Esophagus squamous epithelium (tissue), 5 donors: ENCODE measurements at places on chromosomes 1 and 21.

DNA sequence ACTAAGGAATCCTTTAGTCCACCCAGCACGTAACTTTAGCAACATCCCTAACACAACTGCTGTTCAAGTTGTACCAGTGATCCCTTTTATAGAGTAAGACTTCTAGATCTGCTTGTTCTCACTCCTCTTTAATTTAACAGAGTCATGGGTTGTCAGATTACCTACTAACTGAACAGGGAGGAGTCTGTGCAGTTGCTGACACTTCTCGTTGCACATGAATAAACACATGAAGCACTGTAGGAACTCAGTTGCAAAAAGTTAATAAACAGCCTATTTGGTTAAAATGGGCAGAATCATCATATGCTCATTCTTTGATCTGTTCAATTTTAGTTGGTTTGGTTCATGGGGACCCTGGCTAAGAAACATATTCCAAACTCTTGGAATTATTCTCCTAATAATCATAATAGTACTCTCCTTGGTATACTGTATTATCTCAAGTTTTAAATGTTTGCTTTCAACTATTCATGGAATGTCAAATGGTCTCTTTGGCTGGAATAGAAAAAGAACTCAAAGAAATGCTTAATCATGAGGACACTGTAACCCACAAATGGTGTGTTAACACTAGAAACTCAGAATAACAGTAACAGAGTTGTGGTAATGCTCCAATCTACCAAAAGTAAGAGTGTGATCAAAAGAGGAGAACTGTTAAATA, 15.6 kb downstream of the PLPPR5 start:
- no peaks in the 10 kb centered on the region for H3K27me3 ChIP-seq
- no peaks in the 10 kb centered on the region for H3K4me1 ChIP-seq
- H3K4me3 ChIP-seq = no peak overlapping the region
- no peak for DNase-seq
- no peaks in the 10 kb centered on the region for H3K36me3 ChIP-seq

DNA sequence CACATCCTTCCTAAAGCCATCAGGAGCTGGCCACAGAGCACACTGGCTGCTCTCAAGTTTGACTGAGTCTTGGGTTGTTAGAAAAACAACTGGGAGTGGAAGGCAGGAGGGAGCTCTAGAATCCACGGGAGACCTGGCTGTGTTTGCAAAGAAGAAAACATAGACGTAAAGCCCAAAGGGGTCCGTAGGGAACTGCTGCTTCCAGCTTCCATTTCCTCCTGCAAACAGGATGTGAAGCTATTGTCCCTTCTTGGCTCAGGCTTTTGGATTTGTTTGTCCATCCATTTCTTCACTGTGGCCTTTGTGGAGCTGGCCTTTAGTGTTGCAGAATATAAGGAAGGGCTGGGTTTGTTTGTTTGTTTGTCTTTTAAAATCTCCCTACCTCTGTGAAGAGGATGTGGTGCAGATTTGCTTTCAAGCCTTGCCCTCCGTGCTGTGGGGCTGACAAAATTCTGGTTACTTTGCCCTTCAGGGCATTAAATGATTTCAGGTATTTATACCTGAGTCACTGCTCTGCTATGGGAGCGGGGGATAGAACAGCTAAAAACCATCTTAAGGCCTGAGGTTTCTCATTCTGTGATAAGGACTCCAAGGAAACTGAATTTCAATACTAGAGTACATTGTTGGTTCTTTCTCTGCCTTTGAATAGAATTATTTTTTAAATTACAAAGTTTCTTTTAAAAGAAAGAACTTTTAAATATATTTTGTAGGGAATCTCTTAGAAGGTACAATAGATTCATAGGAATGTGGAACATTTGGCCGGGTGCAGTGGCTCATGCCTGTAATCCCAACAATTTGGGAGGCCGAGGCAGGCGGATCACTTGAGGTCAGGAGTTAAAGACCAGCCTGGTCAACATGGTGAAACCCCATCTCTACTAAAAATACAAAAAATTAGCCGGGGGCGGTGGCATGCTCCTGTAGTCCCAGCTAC, 74.3 kb downstream of the MPZL1 start:
- no peak for DNase-seq
- H3K36me3 ChIP-seq = no peaks in the 10 kb centered on the region
- no peaks in the 10 kb centered on the region for H3K27me3 ChIP-seq
- H3K4me1 ChIP-seq = peaks cover 22% of the 10 kb centered on the region
- no peak overlapping the region for H3K4me3 ChIP-seq
- H3K27ac ChIP-seq = peak overlapping the region; percentile 88

DNA sequence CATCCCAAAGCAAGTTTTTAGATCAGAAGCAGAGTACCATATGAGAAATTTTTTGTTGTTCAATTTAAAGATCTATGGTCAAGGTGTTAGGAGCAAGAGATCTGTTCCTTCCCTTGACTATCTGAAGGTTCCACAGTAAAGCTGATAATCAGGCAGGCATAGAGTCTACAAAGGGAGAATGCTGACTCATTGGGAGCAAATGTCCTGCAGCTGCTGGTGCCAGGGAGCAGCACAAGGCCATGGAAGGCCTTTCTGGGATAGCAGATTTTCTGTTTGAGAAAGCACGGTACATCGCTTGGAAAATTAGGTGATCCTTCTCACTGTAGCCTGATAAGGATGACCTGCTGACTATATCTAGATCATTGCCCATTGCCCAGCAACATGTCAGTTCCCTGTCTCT, 210.1 kb upstream of the C1orf87 start:
- H3K36me3 ChIP-seq = no peaks in the 10 kb centered on the region
- no peak overlapping the region for H3K27ac ChIP-seq
- no peaks in the 10 kb centered on the region for H3K27me3 ChIP-seq
- no peak overlapping the region for H3K4me3 ChIP-seq
- H3K4me1 ChIP-seq = no peaks in the 10 kb centered on the region
- no peak for DNase-seq

DNA sequence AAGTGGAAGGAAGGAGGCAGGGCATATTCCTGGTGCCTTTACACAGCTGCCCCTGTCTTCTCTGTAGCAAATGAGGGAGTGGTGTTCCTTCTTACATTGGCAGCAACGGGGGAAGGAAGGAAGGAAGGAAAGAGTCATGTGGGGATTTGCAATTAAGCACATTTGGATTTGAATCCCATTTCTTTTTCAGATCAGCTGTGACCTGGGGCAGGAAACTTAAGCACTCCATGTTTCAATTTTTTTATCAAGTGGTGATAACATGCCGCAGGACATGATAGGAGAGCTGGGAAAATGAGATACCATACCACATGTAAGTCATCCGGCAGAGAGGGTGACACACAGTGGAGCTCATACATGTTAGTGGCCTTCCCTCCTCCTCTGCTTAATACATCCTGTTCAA, 186.8 kb downstream of the APP start:
- H3K36me3 ChIP-seq = no peaks in the 10 kb centered on the region
- no peak overlapping the region for H3K4me3 ChIP-seq
- H3K27me3 ChIP-seq = no peaks in the 10 kb centered on the region

DNA sequence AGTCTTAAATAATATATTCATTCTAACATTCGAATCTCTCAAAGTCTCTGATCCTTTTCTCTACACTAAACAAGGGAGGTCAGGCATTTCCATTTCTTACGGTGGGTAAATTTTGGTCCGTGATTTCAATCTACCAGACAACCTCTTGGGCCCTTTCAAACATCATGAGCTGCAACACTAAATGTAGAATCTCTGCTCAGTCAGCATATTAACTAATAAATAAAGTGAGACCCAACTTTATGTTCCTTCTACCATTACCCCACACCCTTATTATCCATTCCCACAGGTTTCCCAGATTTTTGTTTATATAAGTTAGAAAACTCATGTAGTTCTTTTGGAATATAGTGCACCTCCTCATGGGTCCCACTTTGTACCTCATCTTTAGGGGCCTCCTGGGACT, 24.9 kb downstream of the SLAMF7 start:
- H3K36me3 ChIP-seq = no peaks in the 10 kb centered on the region
- no peaks in the 10 kb centered on the region for H3K27me3 ChIP-seq
- no peak overlapping the region for H3K4me3 ChIP-seq
- no peak for DNase-seq

GRCh38 chr1:228398741-228399461, 7.7 kb downstream of the TRIM11 start:
- H3K36me3 ChIP-seq = peaks cover 89% of the 10 kb centered on the region
- H3K4me3 ChIP-seq = no peak overlapping the region
- H3K4me1 ChIP-seq = peaks cover 18% of the 10 kb centered on the region
- no peak overlapping the region for H3K27ac ChIP-seq
- DNase-seq = no peak

- H3K27me3 ChIP-seq = no peaks in the 10 kb centered on the region
- H3K27ac ChIP-seq = no peak overlapping the region
- DNase-seq = no peak
- H3K36me3 ChIP-seq = no peaks in the 10 kb centered on the region
Measured at GRCh38 chr1:208923946-208924720, 659.4 kb upstream of the CAMK1G start.

- no peaks in the 10 kb centered on the region for H3K4me1 ChIP-seq
- no peaks in the 10 kb centered on the region for H3K36me3 ChIP-seq
- H3K4me3 ChIP-seq = no peak overlapping the region
- H3K27ac ChIP-seq = no peak overlapping the region
Measured at GRCh38 chr1:57188168-57188567, 222.4 kb upstream of the C8B start.

DNA sequence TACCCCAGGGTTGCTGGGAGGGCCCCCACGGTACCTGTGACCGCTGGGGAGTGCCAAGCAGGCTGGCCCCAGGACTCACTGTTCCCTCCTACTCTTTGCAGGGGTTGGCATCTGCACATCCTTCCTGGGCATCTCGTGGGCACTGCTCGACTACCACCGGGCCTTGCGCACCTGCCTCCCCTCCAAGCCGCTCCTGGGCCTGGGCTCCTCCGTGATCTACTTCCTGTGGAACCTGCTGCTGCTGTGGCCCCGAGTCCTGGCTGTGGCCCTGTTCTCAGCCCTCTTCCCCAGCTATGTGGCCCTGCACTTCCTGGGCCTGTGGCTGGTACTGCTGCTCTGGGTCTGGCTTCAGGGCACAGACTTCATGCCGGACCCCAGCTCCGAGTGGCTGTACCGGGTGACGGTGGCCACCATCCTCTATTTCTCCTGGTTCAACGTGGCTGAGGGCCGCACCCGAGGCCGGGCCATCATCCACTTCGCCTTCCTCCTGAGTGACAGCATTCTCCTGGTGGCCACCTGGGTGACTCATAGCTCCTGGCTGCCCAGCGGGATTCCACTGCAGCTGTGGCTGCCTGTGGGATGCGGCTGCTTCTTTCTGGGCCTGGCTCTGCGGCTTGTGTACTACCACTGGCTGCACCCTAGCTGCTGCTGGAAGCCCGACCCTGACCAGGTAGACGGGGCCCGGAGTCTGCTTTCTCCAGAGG, 6.8 kb downstream of the XKR8 start:
- H3K27ac ChIP-seq = no peak overlapping the region
- no peaks in the 10 kb centered on the region for H3K27me3 ChIP-seq
- no peak for DNase-seq
- H3K4me1 ChIP-seq = peaks cover 26% of the 10 kb centered on the region
- H3K36me3 ChIP-seq = peaks cover 15% of the 10 kb centered on the region

DNA sequence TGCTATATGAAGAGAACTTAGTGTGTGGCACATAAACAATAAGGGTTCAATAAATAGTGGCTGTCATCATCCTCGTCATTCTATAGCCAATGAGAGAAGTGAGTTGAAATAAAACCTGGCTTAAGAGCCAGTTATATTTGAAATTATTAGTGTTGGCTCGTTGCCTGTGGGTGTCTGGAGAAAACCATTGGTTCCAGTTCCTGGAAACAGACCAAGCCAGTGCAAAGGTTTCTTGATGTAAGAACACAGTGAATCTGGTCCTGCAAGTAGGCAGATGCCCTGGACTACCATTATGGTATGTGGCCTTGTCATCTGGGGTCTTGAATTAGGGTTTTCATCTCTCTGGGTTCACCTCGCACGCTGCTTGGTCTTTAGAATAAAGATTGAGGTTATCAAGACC, 43.3 kb downstream of the URB2 start:
- no peak overlapping the region for H3K27ac ChIP-seq
- no peak for DNase-seq
- H3K27me3 ChIP-seq = no peaks in the 10 kb centered on the region
- H3K36me3 ChIP-seq = no peaks in the 10 kb centered on the region

GRCh38 chr1:230825761-230826160, 42.6 kb downstream of the C1orf198 start:
- peak overlapping the region; percentile 13 for H3K27ac ChIP-seq
- no peaks in the 10 kb centered on the region for H3K36me3 ChIP-seq
- DNase-seq = no peak
- peaks cover 6% of the 10 kb centered on the region for H3K27me3 ChIP-seq
- H3K4me1 ChIP-seq = no peaks in the 10 kb centered on the region
- no peak overlapping the region for H3K4me3 ChIP-seq

GRCh38 chr1:9852410-9853248, 28.9 kb upstream of the CLSTN1 start:
- H3K4me1 ChIP-seq = no peaks in the 10 kb centered on the region
- no peaks in the 10 kb centered on the region for H3K27me3 ChIP-seq
- no peak overlapping the region for H3K4me3 ChIP-seq
- DNase-seq = no peak
- peaks cover 100% of the 10 kb centered on the region for H3K36me3 ChIP-seq

DNA sequence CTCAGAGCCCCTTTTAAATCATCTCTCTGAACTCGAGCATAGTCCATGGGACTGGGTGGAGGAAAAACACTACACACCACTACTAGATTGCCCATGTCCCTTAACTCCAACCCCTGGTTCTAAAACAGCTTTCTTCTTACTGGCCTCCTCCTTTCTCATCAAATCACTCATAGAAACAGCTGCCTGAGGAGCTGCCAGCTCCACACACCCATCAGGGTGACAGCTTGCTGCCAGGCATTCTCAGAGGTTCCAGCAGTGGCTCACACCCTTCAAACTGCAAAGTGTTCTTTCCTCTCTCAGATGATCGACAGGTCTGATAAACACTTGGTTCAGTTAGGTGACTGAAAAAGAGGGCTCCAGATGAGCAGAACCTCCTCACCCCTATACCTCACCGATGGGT, 543.0 kb upstream of the PLXNA2 start:
- H3K27me3 ChIP-seq = no peaks in the 10 kb centered on the region
- no peaks in the 10 kb centered on the region for H3K36me3 ChIP-seq
- no peak overlapping the region for H3K4me3 ChIP-seq
- H3K27ac ChIP-seq = no peak overlapping the region
- no peaks in the 10 kb centered on the region for H3K4me1 ChIP-seq
- DNase-seq = no peak

DNA sequence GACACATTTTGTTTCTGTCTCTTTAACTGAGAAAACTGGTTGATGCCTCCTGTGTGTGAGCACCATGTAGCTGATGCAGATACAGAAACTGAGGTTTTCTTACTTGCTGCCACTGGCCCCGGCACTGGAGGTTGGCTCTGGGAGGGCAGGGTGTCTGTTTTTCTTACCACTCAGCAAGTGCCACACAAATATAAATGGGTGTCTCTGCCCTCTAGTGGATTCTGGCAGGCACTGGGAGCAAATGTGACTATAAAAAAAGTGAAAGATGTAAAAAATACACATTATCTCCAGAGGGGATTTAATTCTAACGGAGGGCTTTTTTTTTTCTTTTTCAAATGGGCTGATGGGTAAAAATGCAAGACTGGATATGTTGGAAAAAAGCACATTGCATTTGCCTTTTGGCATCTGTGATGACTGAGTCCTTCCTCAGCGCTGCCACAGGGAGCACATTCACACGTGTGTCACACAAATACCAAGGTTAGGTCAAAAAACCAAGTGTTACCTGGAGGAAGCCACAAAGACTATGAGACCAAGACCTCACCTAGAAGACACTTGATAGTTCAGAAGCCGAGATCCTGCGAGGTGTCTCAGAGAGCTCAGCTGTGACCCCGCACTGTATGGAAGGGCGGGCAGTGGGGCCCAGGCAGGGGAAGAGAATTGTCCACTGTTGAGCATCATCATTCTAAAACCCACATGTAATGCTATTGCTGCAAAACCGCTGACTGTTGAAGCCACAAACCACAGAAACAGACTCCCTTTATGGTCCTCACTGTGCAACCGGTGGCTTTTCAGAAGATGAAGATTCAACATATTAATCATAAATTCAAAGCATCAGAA, 18.9 kb downstream of the PGBD2 start:
- no peak for DNase-seq
- H3K36me3 ChIP-seq = no peaks in the 10 kb centered on the region
- H3K4me1 ChIP-seq = no peaks in the 10 kb centered on the region
- no peak overlapping the region for H3K27ac ChIP-seq
- H3K27me3 ChIP-seq = no peaks in the 10 kb centered on the region
